Mesothelial cell of epicardium (in vitro differentiated cells): ENCODE measurements at places on chromosomes 16 and 17.

- DNase-seq, result no peak
Observed at GRCh38 chr16:27317320-27317719, 3.5 kb downstream of the IL4R start.

- no peak for DNase-seq
Observed at GRCh38 chr17:27585153-27585681, 45.8 kb upstream of the LGALS9 start.

- DNase-seq, result no peak
Observed at GRCh38 chr16:23724096-23724784, 11.2 kb upstream of the ERN2 start.

DNA sequence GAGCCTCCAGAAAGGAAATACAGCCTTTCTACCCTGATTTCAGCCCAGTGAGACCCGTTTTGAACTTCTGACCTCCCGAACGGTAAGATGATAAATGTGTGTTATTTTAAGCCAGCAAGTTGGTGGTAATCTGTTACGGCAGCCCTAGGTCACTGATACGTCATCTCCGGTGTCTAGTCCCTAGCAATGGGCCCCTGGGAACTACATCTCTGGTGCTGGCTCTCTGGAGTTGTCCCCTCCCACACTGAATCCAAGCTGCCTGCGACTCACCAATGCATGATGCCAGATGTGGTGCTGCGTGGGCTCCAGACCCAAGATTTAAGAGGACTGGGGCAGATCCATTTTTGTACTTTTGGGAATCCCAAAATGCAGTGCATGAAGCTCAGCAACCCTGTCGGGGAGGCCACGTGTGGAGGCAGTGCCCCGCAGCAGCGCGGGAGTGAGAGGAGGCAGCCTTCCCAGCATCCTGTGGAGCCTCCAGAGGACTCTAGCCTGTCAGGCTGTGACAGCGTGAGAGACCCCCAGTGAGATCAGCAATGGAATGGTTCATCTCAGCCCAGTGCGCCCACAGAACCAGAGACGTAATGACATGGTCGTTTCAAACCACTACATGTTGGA, 43.6 kb upstream of the USP7 start:
- DNase-seq, result no peak

- DNase-seq, result peak; percentile 89
Observed at GRCh38 chr17:41579484-41580243, 7.0 kb downstream of the KRT14 start.

GRCh38 chr17:66836063-66837005, 1.4 kb downstream of the CACNG5 start:
- DNase-seq, result no peak

- no peak for DNase-seq
Observed at GRCh38 chr16:4626396-4626795, 1.8 kb downstream of the MGRN1 start.
